ENCODE measurements at places on chromosomes 12 and 14. TPM values are rescaled to one million over a fixed set of nuclear protein-coding genes. Genes with fewer than 3 reads are reported as not detected.

ZFHX2 gene
- 0.49 TPM for total RNA-seq

ACSS3 gene
- total RNA-seq, result 1.4 TPM

TPPP2 gene
- 0.28 TPM for total RNA-seq

FBLN5 gene
- 13.2 TPM for total RNA-seq

- DNase-seq, result no peak
Observed at GRCh38 chr14:87628780-87629179, 364.2 kb downstream of the GALC start.

GRCh38 chr12:11863988-11864387 is 206.8 kb upstream of the BCL2L14 start:
- no peak for DNase-seq

DNA sequence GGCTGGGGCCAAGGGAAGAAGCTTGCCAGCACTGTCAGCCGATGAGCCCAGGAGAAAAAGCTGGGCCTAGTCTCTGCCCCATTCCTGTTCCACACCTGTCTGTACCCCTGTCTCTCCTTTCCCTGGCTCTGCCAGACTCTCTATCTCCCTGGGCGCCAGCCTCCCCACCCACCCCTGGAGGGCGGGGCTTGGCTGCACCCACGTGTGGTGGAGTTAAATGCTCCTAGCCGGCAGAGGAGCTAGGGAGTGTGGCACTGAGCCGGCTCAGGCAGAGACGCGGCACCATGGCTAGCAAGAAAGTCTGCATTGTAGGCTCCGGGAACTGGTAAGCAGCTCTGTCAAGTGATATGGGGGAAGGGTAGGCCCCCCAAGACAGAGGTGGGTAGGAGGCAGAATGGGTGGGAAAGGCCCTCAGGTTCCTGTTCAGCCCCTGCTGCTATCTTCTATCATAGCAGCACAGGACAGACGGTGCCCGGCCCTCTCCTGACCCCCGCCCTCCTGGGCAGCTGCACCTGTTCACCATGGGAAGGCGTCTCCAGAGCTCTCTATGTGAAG is at the start of gene GPD1:
Gene GPD1 (plus strand): TSS at position 242 of the 555 bp plus-strand sequence. CDS start 43 bp downstream, at position 285.
- peak; percentile 72 for DNase-seq

GRCh38 chr12:121641343-121641630 is 15.0 kb downstream of the ORAI1 start:
- no peak for DNase-seq

- no peak for DNase-seq
Observed at GRCh38 chr12:50117057-50117622, 5.1 kb downstream of the COX14 start.

GRCh38 chr12:6423267-6424007 is 21.3 kb upstream of the CD27 start:
- peak; percentile 85 for DNase-seq

GRCh38 chr12:44837114-44837755 is 38.9 kb downstream of the NELL2 start:
- no peak for DNase-seq

DNA sequence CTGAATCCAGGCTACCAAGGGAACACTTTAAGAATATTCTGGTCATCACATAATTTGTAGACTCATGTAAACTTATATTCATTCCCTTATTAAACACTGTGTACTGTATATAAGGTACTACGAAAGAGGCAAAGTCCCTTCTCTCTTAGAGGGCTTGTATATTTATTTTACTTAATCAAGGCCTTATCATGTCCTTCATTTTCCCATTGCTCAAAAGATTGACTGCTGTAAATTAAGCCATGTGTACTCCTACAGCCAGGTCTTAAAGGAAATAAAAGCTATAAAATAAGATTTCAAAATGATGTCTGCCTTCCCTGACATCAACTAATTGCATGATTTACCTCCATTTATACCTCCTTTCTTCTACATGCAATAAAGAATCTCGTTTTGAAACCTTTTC is 5.0 kb downstream of the DENND5B start:
- DNase-seq, result no peak

DNA sequence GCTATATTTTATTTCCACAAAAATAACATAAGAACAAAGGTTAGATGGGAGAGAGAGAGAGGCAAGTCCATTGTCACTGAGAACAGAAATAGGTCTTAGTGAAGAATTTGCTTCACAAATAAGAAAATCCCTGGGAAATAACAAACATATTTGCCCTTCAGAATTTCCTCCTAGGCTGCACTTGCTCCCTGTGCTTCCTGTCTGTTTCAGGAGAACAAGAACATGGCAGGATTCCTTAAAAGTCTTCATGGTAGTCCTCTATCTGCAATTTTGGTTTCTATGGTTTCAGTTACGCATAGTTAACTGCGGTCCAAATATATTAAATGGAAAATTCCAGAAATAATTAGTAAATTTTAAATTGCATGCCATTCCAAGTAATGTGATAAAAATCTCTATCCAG is 34.1 kb downstream of the SENP1 start:
- no peak for DNase-seq

DNA sequence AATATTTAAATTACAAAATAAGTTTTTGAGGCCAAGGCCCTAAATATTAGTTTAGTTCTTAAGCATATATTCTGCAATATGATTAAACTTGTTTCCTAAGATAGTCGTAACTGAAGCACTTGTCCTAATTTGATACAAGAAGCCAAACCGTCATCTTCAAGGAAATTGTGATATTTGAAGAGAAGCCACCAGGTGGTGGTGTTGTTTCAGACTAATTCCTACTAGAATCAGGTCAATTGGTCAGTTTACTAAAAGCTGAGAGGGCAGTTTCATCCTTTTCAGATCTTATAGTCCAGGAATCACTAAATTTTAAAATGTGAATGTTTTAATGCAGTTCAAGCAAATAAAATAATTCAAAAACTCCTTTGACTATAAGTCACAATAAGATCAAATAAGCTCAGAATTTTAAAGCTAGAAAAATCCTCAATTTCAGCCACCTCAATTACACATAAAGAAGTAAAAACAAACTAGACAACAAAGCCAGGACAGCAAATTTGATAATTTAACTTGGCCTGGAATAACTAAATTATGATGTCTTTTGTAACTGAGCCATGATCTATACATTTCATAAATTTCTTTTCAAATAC is 7.1 kb upstream of the ARL1 start:
- DNase-seq, result peak; percentile 11

- DNase-seq, result peak; percentile 66
Observed at GRCh38 chr14:49972823-49973222, 79.9 kb downstream of the ARF6 start.

DNA sequence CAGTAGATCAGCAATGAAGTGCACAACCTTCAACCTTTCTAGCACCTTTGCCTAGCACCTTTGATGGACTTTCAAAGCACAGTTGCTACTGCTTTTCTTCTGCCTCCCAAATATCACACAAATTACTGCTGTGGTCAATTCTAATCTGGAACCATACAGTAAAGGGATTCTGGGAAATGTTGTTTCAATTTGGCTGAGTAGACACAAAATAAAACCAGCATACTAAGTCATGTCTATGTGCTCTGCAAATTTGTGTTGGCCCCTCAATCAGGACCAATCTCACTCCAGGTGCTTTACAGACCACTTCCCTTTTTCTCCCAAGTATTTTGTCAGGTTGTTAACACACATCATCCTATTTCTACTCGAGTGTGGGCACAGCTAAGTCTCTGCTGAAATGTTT is 38.3 kb upstream of the ADAMTS20 start:
- DNase-seq, result no peak

- DNase-seq, result peak; percentile 0
Observed at GRCh38 chr12:34391771-34392581, 369.7 kb downstream of the ALG10 start.

All from left colon (tissue), 2 donors.